Thymus (tissue), 14 donors: ENCODE measurements at places on chromosomes 3 and 15.

GRCh38 chr15:72538931-72539330 lies 64.8 kb downstream of the ARIH1 start:
- no peak for DNase-seq

GRCh38 chr3:56113908-56114307 lies 354.4 kb downstream of the ERC2 start:
- DNase-seq, result no peak

DNA sequence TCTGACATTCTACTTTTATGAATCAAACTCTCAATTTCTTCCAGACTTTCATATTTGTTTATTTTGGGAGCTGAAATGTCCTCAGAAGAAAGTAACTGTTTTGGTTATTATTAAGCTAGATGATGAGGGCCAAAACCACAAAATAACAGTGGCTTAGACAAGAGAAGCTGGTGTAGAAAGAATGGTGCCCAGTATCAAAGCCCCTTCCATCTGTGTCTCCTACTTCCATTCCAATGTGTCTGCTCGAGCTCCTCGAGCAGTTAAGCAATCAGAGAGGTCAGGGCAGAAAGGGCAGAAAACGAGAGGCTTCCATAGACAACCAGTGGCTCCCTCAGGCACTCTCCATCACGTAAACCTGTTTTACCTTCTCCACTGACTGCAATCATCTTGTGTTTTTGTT lies 59.7 kb upstream of the MAGI1 start:
- DNase-seq, result no peak

DNA sequence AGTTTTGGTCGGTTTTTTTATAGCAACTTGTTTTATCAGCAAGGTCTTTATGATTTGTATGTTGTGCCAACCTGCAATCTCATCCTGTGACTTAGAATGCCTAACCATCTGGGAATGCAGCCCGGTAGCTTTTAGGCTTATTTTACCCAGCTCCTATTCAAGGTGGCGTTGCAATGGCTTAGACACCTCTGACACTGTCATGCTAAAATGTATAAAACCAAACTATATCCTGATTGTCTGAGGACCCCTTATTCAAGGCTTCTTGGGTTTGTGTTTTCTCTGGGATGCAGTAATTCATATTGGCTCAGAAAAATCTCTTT lies 209.0 kb upstream of the ALCAM start:
- no peak for DNase-seq

GRCh38 chr15:75249726-75250125 lies 8.4 kb upstream of the GOLGA6C start:
- no peak for DNase-seq

GRCh38 chr15:89888214-89888804 lies 5.5 kb downstream of the AP3S2 start:
- DNase-seq, result no peak

- no peak for DNase-seq
These were observed 217.0 kb upstream of the ICE2 start for GRCh38 chr15:60695713-60696522.

DNA sequence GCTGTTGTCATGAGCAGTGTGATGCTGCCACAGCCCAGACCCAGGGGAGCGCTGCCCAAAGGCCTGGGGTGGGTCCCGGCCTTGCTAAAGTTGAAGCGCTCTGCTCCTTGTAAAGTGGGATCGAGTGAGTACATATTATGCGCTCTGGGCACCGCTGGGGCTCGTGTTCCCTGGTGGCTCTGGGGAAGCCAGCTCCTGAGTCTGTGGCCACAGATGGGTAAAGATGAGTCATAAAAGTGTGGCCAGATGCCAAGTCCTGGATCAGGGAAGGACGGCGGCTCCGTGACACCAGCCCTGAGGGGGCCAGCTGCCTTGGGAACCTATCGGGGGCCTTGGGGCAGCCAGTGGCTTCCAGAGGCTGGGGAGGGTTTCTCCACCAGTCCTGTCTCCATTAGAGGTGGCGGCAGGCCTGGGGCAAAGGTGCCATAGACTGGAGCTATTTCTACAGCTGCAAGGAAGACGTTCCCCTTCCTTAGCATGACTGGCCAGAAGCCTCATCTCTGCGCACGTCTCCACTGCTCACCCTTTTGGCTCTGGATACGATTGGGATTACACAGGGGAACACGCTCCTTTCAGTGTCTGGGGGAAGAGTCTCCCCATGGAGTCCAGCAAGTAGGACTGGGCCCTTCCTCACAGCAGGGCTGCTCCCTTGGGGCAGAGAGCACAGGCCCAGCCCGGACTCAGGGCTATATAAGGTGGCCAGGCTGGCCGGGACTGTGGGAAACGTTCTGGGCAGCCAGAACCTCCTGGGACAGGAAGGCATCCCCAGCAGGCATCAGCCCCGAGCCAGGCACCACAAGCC lies 1.2 kb upstream of the ITIH4 start:
- no peak for DNase-seq

GRCh38 chr15:58777107-58777506 lies 6.0 kb downstream of the MINDY2 start:
- DNase-seq, result no peak

DNA sequence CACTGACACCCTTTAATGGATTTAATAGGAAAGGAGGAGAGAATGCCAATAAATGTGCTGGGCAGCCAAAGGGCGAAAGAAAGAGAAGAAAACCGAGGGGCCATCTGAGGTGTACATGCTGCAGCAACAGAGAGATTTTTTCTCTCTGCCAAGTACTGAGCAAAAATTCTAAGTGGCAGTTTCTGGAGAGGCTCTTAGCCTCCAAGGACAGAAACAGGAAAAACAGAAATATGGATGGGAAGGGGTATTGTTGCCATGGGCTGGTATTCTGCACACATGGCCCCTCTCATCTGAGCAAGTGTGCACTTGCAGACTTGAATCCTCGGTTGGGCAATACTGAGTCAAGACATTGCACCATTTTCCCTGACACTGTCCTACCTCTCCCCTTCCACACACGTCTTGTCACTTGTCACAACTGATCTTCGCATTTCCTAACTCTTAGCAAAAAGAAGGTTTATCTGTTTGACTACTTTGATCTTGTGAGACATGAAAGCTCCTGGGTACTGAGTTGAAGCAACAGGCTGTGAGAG lies 73.9 kb downstream of the PRICKLE2 start:
- DNase-seq, result no peak

DNA sequence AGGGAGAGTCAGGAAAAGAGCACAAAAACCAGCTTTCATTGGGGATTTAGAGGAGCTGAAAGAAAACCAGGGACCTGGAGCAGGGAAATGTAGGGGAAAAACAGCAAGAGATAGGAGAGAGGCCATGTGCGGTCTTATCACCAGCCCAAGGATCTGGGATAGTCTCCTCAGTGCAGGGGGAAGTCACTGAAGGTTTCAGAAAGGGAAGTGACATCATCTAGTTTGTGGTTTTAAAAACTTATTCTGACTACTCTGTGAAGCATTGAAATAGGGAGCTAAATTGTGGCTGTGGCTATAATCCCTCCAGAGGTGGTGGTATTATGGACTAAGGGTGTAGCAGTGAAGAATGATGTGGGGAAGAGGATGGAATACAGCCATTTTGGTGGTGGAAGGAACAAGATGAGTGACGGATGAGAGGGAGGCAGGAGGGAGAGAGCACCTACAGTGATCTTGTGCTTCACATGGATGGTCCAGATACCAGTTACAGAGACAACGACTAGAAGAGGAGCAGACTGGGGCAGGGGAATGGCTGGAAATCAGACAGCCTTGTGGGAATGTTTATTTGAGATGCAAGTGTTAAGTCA lies 72.7 kb downstream of the HMG20A start:
- DNase-seq, result no peak

DNA sequence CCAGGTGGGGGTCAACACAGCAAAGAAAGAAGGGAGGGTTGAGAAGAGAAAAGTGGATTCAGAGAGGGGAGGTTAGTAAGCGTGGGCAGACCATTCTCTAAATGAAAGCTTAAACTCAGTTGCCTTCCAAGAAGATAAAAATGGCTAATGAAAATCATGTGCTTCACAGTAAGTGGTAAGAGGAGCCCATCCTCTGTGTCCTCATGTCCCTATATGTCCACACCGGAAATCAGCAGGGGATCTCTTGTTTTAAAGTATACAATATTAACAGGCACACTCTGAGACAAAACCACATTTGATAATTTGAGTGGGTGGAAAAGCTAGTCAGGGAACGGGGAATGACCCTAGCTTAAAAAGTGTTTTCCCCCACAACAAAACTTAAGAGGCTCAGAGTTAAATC lies 4.4 kb upstream of the FOXP1 start:
- no peak for DNase-seq

GRCh38 chr3:174949523-174949922 lies 90.4 kb downstream of the NAALADL2 start:
- DNase-seq, result no peak

DNA sequence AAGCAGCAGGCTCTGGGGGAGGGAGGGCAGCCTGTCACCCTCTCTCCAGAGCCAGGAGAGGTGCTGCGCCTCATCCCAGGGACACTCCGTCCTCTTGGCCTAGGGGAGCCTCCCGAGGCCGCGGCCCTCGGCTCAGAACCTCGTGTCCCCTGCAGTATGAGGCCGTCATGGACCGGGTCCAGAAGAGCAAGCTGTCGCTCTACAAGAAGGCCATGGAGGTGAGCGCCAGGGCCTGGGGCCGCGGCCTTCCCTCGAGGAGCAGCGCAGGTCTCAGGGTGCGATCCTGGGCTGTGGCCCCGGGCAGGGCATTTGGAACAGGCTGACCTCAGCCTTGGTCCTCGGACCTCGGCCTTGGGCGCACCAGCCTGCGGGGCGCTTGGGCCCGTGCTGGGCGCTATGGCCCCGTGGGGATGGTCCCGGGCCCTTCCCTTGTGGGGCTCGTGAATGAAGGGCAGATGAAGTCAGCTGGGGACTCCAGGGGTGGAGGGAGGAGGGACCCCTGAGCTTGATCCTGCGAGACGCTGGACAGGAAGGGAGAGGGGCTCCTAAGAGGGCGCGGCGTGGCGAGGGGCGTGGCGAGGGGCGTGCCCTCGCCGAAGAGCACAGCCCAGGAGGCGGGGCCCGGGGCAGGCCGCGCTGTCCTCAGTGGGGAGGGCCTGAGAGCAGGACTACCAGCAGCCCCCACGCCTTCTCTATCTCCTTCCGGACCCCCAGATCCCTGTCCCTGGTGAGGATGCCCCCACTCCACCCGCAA lies 32.9 kb downstream of the PSTPIP1 start:
- no peak for DNase-seq

DNA sequence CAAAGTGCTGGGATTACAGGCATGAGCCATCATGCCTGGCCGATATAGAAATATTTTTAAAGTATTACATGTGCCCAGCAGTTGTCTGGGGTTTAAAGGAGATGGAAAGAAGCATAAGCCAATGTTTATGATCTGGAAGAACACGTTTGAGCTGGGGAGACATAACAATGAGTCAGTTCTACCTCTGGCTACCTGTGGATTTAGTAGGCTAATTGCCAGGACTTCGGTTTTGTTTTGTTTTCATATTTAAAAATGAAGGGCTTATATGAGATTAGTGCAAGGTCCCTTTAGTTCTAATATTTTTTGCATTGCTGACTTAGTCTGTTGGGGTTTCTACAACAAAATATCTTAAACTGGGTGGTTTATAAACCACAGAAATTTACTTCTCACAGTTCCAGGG lies 22.9 kb upstream of the TNFSF10 start:
- no peak for DNase-seq

GRCh38 chr3:8840556-8840955 lies 71.1 kb upstream of the OXTR start:
- no peak for DNase-seq

DNA sequence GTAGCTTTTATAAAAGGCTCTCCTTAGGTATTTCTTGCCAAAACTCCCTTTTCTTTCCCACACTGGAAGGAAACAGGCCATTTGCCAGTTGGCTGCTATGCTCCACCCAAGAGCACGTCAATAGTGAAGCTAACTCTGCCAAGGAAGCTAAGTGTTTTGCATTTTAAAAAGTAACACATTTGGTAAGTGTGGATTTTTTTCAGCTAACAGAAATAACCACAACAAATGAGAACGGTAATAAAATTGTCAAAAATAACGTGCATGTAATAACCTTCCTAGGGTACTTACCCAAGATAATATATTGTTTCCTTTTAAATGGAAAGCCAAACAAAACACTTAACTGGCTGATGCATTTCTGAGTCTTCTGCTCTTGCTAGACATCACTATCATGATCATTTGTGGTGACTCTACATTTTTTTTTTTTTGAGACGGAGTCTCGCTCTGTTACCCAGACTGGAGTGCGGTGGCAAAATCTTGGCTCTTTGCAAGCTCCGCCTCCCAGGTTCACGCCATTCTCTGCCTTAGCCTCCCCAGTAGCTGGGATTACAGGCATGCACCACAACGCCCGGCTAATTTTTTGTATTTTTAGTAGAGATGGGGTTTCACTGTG lies 4.6 kb downstream of the DPP8 start:
- DNase-seq, result no peak
